Vagina (tissue), 2 donors: ENCODE measurements at places on chromosomes 2 and 18. TPM values are rescaled to one million over a fixed set of nuclear protein-coding genes. Genes with fewer than 3 reads are reported as not detected.
A peak's percentile ranks its signal among the peaks of the same experiment; 100 is the strongest.

GRCh38 chr2:42809819-42810120 is 17.4 kb upstream of the HAAO start:
- H3K4me1 ChIP-seq = peaks cover 10% of the 10 kb centered on the region
- H3K4me3 ChIP-seq = peak overlapping the region; percentile 58
- no peaks in the 10 kb centered on the region for H3K27me3 ChIP-seq
- DNase-seq = peak; percentile 91
- peak overlapping the region; percentile 98 for H3K27ac ChIP-seq

DNA sequence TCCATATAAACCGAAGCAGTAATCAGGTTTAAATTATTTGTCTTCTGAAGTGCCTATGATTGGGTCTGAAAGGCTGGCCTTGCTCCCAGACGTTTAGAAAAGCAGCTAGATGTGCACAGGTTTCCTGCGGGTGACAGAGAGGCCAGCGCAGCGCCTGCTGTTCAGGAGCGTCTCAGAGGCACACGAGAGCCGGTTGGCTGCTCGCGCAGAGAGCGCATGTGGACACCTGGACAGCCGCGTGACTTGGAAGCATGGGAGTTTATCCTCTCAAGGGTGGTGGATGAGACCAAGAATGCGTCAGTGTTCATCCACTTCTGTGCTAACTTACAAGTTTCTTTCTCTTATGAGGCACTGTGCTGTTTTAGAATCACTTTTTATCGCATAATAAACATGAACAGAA is 303.7 kb downstream of the PTGR3 start:
- H3K27ac ChIP-seq = no peak overlapping the region
- H3K36me3 ChIP-seq = no peaks in the 10 kb centered on the region
- no peaks in the 10 kb centered on the region for H3K4me1 ChIP-seq
- no peaks in the 10 kb centered on the region for H3K27me3 ChIP-seq
- DNase-seq = no peak

PDK1 gene
- 17.7 TPM for total RNA-seq

DOK6 gene
- 1.2 TPM for total RNA-seq

DNA sequence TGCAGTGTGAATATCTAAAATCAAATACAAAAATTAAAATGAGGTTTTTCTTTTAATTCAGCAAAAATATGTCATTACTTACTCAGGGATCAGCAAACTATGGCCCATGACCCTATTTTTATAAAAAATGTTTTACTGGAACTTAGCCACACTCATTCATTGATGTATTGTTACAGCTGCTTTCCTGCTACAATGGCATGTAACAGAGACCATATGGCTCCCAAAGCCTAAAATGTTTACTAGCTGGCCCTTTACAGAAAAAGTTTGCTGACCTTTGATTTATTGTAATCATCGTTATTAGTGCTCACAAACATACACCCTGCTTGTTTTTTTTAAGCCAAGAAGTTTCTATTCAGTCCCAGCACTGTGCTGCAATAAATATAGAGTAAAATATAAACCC is 120.3 kb downstream of the PLA2R1 start:
- H3K4me1 ChIP-seq = peaks cover 9% of the 10 kb centered on the region
- no peak for DNase-seq
- no peak overlapping the region for H3K4me3 ChIP-seq
- no peak overlapping the region for H3K27ac ChIP-seq

SCN9A gene
- total RNA-seq = 4.9 TPM

DNA sequence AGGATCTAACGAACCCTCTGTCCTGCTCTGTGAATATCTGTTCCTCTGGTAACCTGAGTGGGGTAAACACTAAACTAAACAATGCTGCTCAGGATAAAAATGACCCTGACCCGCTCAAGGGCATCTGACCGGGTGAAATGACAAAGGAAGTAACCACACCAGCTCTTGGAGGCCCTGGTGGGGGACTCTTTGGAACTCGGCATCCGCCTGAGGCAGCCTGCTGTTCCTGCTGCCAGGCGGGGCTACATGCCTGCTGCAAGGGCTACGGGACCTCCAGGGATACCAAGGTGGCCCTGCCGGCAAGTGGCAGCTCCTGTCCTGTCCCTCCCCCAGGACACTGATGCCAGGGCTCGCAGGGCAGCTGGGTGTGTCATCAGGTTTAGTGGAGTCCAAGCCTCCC is 273.3 kb downstream of the HDAC4 start:
- H3K27me3 ChIP-seq = no peaks in the 10 kb centered on the region
- no peaks in the 10 kb centered on the region for H3K4me1 ChIP-seq
- H3K27ac ChIP-seq = no peak overlapping the region
- H3K4me3 ChIP-seq = no peak overlapping the region
- no peak for DNase-seq

- H3K4me3 ChIP-seq = no peak overlapping the region
- peaks cover 10% of the 10 kb centered on the region for H3K4me1 ChIP-seq
- no peak for DNase-seq
- no peak overlapping the region for H3K27ac ChIP-seq
- no peaks in the 10 kb centered on the region for H3K27me3 ChIP-seq
Observed at GRCh38 chr18:63223837-63224236, 95.7 kb downstream of the BCL2 start.
